AG20443 (cell line): ENCODE measurements at places on chromosomes 2 and 18.
A peak's percentile ranks its signal among the peaks of the same experiment; 100 is the strongest.

GRCh38 chr18:56286775-56287325, 351.5 kb downstream of the TXNL1 start:
- peak; percentile 40 for DNase-seq

DNA sequence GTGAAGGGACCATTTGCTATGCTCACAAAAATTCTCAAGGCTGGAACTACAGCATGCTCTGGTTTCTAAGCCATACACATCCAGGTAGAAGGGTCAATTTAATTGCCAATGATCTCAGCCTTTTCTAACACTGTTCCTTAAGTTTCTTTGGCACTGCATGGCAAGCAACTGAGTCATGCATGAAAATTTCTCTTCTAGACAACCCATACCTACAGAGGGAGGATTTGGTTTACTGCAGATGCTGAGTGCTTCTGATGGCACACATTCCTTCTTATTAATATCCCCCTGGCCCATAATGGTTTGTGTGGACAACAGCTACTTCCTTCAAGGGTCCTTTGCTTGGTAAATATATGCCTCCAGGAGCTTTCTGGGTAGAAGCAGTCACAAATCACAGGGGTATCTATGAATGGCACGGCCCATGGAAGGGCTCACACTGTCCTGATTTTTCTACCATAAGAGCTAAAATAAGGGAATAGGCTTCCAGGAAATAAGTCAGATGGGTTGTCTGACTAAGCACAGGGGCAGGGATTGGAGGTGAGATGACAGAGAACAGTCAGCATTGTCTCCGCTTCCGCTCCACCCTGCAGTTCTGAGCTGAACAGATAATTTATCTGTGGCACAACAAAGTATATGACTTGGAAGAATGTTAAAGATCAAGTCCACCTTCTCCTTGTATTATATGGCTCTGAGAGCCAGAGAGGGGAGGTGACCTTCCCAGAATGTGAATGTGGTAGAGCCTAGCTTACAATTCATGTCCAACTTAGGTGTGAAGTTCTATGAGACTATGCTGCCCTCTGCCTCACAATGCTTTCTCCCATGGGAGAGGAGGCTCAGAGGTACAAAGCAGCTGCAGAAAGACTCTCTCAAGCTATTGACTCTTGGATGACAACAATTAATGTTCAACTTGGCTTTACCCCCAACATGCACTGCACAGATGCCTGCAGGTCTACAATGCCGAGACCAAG, 199.2 kb upstream of the TNP1 start:
- DNase-seq: no peak

- DNase-seq: no peak
Measured at GRCh38 chr2:151518802-151519201, 109.1 kb downstream of the RIF1 start.

GRCh38 chr2:144152817-144153271, 367.1 kb downstream of the ZEB2 start:
- peak; percentile 60 for DNase-seq

DNA sequence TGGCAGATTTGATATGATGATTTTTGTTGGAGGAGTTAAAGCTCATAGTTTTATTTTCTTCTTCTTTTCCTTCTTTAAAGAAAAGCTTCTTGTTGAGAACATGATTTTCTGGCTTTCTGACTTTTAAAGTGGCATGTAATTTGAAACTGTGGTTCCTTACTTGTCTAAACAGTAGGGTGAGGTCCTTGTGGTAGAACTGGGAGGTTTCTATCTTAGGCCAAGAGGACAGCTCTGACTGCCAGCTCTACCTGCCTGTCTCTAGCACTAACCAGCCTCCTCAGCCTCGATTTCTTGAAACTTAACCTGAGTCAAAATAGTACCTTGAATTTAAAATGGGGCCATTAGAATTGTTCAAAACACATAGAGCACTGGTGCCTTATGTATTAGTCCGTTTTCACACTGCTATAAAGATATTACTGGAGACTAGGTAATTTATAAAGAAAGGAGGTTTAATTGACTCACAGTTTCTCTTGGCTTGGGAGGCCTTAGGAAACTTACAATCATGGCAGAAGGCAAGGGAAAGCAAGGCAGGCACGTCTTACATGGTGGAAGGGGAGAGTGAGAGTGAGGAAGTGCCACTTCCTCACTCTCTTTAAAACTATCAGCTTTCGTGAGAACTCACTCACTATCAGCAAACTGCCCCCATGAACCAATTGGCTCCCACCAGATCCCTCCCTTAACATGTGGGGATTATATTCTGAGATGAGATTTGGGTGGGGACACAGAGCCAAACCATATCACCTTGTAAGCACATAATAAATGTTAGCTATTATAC, 119.0 kb downstream of the CERS6 start:
- no peak for DNase-seq

DNA sequence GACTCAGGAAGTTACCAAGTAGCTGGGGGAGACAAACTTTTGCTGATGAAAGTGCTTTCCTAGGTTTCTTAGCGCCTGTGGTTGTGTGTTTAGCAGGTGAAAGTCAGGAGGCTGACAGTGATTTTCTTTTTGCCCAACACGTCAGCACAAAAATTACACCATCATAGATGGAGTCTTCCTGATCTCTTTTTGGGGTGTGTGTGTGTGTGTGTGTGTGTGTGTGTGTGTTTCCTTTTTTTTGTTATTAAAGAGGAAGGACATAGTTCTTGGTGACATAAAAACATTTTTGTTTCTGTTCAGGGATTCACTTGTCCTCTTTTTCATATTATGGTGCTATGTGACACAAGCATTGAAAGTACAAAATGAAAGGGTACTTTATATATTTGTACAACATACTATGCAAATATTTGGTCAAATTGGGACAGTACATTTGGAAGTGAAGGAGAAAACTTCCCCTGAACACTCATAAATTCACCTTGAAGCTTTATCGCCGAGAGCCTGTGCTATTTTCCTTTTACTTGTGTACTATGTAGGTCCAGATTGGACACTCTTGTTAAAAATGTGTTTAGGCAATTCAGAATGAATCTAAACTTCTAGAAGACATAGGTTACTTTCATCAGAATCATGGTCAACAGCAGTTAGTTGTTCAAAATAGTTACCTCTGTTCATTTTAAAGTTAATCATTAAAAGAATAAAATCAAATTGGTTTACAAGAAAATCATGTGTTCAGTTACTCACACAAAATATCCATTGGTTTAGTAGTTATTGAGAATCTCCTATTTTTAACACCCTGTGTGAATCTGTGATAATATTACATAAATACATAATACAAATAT, 491.9 kb downstream of the IRS1 start:
- no peak for DNase-seq

DNA sequence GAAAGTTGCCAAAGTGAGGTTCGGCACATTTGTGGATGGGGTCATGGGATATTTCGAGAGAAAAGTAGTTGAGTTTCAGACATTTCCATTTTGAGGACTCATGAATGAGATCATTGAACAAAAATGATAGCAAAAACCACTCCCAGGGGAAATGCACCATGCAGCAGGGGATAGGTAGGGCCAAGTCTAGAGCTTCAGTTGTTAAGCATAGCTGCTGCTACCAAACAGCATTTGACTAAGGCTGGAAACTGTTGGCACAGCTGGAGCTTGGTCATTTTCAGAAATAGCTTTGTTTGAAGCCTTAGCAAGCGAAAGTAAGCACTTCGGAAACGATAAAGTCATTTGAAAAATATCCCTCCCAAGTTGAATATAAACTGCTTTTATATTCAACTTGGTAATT, 431.8 kb downstream of the SOCS6 start:
- DNase-seq: no peak

DNA sequence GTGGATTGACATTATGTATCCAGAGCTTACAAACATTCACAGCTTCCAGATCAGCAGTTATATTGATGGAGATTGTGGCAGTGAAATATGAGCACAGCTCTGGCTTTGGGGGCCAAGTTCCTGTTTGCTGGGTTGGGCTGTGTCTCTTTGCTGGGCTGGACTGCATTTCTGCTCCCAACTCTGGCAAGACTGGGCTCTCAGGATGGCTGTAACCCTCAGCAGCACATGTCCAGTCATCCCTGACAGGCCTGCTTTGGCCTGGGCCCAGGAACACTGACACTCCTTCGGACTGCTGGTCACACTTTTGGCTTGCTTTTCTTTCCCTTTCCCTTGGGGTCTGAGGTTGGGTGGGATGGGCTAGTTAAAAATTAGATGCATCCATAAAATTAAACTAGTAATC, 17.9 kb upstream of the VPS4B start:
- DNase-seq: peak; percentile 77

- DNase-seq: no peak
Measured at GRCh38 chr18:10784596-10785202, 258.9 kb downstream of the NAPG start.

GRCh38 chr2:47508641-47509040, 105.7 kb downstream of the MSH2 start:
- DNase-seq: no peak

GRCh38 chr2:111037128-111037527, 83.6 kb upstream of the BCL2L11 start:
- DNase-seq: no peak

DNA sequence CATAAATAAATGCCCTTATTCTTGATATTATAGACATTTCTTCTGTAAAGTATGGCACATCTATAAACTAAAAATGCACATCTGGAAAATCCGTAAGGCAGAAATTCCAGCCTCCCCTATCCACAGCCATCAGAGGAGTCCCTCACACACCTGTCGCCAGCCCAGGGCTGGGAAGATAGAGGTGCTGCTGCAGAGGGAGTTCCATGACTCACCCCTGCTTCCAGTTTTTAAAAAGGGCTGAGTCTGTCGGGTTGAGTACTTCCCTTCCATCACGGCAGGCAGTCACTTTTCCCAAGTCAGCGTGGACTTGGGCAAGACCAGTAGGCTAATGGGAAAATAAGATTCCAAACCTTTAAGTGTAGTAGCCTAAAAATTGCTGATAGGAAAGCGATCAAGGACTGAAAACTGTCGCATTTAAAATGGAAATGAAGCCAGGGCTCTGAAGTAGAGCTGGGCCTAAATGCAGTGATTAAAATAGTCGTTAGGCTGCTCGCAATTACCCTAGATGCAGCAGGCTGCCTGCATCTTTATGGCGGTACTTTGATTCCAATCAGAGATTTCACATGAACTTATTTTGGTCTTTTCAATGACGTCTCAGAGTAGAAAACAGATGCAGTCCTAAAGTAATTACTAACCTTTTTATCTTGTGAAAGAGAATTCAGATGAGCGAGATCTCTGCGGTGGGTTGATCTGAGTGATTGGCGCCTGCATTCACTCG, 280.5 kb downstream of the AGAP1 start:
- DNase-seq: no peak

- DNase-seq: no peak
Measured at GRCh38 chr2:88253997-88254396, 83.9 kb downstream of the THNSL2 start.

DNA sequence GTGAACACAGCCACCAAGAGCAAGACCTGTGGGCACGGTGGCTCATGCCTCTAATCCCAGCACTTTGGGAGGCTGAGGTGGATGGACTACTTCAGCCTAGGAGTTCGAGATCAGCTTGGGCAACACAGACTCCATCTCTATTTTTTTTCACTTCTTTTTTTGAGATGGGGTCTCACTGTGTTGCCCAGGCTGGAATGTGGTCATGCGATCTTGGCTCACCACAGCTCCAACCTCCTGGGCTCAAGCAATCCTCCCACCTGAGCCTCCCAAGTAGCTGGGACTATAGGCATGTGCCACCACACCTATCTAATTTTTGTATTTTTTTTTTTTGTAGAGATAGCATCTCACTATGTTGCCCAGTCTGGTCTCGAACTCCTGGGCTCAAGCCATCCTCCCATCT, 54.4 kb upstream of the SPRED2 start:
- no peak for DNase-seq

DNA sequence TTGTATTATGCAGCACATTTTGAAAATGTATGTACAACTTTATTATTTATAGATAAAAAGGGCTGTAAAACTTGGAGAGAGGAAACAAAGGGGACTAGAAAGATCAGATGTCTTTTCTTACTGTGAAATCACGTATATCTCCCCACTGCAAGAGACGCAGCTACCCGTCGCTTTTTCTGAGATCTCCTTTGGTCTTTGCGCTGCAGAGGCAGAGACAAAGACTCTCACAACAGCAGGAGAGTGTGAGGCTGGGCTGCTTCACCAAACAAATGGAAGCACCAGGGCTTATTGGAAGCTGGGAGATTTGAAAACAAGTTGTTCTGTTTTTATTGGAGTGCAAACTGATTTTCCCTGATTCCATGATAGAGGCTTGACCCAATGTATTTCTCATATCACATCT, 129.0 kb upstream of the PARD3B start:
- DNase-seq: no peak

- no peak for DNase-seq
Measured at GRCh38 chr2:162992828-162993227, 154.3 kb upstream of the KCNH7 start.

DNA sequence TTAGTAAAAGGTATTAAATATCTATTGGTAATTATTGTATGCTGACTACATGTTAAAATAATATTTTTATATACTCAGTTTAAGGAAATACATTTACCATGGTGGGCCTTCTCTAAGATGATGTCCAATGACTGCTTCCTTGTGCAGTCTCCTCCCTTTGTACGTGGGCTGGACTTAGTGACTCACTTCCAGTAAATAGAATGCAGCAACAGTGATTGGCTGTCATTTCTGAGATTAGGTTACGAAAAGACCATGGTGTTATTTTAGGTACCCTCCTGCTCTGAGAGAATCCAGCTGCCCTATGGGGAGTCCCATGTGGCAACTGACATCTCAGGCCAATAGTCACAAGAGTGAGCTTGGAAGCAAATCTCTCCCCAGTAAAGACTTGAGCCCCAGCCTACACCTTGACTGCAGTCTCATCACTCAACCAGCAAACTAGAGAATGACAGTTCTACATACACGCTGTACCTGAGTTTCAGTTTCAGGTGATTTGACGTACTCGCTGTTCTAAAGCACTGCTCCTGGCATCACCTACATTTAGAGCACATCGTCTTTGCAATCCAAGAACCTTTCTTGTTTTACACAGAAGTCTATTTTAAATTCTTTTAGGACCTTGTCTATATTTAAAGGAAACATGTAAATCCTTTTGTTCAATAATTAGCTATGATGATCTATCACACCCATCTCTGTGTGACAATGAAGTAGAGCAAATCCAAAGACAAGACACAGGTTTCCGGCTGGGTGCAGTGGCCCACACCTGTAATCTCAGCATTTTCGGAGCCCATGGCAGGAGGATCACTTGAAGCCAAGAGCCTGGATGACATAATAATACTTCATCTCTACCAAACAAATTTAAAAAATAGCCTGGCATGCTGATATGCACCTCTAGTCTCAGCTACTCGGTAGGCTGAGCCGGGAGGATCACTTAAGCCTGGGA, 87.2 kb downstream of the COBLL1 start:
- DNase-seq: no peak

DNA sequence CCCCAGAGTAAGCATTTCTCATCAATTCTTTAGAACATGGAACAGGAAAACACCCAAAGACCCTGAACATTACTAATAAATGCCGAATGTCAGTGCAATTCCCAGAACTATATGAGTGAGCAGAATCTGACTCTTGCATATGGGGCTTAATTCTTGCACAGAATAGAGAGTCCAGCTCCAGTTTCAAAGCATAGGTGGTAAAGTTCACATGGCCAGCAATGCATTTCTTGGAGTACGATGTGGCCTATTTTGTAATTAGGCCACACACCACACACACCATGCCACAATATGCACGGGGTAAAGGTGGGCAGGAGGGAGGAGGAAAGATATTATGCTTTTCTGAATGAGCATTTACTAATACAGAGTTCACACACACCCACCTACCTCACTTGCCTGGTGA, 56.5 kb downstream of the PLA2R1 start:
- DNase-seq: no peak
